Small intestine (tissue), 16 donors: ENCODE measurements at places on chromosomes 12 and 14. TPM values are rescaled to one million over a fixed set of nuclear protein-coding genes. Genes with fewer than 3 reads are reported as not detected.

The ANO2 gene
- polyA plus RNA-seq = 0.31 TPM

The TGM1 gene
- polyA plus RNA-seq = 1.5 TPM

The BCL11B gene
- polyA plus RNA-seq = 5.1 TPM

The ATF7IP gene
- 3.5 TPM for polyA plus RNA-seq

The TMTC2 gene
- polyA plus RNA-seq = 4.3 TPM

The TUNAR gene
- polyA plus RNA-seq = 0.18 TPM

The KRT2 gene
- not detected for polyA plus RNA-seq

The DACT1 gene
- polyA plus RNA-seq = 0.45 TPM

The COX8C gene
- not detected for polyA plus RNA-seq

The LRRK2 gene
- 1.7 TPM for polyA plus RNA-seq

The KLRK1 gene
- 3.4 TPM for polyA plus RNA-seq

The GZMH gene
- polyA plus RNA-seq = 0.51 TPM

The CLEC9A gene
- polyA plus RNA-seq = not detected

The HOXC12 gene
- not detected for polyA plus RNA-seq

The OAS1 gene
- polyA plus RNA-seq = 21.3 TPM

The OR6J1 gene
- not detected for polyA plus RNA-seq

The MFAP5 gene
- 1.4 TPM for polyA plus RNA-seq

The PEBP1 gene
- polyA plus RNA-seq = 253 TPM

The RNASE9 gene
- not detected for polyA plus RNA-seq

The MEG3 gene
- 13.4 TPM for polyA plus RNA-seq

The C12orf60 gene
- 0.75 TPM for polyA plus RNA-seq

The ARHGDIB gene
- polyA plus RNA-seq = 47.4 TPM

The OTOGL gene
- not detected for polyA plus RNA-seq

The ATP5MC2 gene
- polyA plus RNA-seq = 433 TPM

The MGP gene
- 10.6 TPM for polyA plus RNA-seq
